ENCODE measurements at places on chromosomes 12 and 14.

- DNase-seq = no peak
Measured at GRCh38 chr12:75702477-75703093, 191.2 kb upstream of the KRR1 start.

DNA sequence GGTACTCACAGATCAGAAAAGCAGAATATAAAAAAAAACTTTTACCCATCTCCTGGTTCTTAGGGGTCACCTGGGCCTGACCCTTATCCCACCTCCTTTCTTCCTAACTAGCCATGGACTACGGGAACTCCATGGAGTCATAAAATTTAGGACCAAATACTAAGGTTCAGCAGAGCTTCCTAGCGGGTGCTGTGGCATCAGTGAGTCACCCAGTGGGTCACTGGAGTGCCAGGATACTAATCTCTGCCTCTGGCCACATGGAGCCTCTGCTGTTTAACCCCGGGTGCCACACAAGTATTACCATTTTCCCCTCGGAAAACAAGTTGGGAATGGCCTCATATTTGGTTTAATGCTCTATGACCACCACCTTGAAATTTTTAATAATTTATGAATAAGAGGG, 6.9 kb downstream of the ZBTB39 start:
- no peak for DNase-seq

DNA sequence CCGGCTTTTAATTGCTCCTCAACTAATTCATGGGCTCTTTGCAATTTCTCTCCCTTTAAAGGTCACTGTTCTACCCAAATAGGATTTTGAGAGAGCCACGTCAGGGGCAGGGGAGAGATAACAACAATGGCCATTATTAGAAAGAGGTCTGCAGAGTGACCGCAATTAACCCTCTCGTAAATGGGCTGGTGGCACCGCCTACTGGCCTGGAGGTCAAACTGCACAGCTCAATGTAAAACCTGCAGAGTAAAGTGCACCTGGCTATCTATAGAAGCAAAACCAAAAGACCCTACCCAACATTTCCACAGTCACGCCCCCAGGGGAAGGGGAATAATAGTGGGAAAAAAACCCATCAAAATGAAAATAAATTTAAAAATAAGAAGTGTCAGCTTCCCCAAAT, 21.6 kb upstream of the CLEC4E start:
- DNase-seq = no peak

GRCh38 chr14:102039157-102039556, 47.7 kb downstream of the HSP90AA1 start:
- DNase-seq = no peak

- DNase-seq = no peak
Measured at GRCh38 chr12:101889211-101889752, 11.9 kb downstream of the DRAM1 start.

DNA sequence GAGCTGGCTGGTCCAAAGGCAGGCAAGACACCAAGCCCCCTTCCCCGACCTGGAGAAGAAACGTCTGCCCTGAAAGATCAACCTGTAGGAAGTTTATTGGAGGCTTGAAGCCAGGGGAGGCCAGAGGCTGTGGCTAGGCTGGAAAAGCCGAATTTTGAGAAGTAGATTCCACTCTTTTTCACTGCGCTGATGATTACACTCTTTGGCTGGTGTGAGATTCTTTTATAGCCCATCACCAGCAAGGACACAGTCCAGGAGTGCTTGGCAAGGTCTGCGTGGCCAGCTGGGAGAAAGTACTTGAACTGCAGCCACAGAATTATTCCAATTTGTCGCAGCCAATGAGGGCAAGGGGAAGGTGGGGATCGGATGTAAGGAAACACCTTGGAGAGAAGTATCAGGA, 45.0 kb downstream of the SYNE3 start:
- peak; percentile 46 for DNase-seq

DNA sequence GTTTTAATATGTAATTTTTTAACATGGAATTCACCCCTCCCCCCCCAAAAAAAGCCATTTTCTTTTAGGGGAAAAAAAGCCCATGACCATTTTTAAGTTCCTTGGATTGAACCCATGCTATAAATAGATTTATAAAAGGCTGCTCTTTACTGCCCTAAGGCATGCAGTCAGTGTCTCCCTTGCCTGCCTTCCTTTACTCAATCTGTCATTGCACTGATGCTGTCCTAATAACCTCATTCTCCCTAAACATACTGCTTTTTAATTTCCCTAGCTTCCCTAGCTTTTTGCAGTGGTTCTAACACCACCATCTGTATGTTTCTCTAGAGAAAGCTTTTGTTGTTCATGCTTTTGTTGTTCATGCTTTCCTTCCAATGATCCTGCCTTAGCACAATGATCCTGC, 83.0 kb downstream of the SLC2A13 start:
- no peak for DNase-seq
